ENCODE measurements at places on chromosomes 16 and 17.

DNA sequence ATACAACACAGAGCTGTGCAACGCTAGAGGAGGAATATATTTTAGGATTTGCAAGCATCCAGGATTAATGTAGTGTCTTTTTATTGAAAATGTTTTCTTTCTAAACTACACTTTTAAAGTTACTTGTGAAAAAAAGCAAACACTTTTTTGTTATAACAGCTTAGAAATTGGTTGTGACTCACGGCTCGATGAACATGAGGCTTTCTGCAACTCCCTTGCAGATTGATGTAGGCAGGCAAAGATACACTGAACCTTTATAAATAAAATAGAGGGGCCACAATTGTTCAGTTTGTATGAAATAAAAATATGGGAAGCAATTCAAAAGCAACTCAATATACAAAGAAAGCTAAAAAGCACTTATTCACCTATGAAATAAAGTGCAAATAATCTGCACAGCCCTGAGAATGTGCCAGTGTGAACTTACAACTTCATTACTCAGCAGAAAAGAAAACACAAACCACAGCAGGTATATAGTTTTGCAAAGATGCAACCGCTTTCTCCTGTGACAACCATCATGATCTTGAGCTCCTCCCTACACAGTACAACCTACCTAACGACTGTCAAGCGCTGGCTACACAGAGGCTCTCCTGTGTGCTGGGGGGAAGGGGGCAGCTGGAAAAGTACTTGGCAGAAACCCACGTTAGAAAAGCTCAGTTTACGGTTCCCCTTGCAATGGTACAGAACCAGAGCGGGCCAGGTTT is 948 bp downstream of the LUC7L start:
- DNase-seq, result no peak

GRCh38 chr16:8828541-8829165 is 31.0 kb downstream of the PMM2 start:
- DNase-seq, result no peak

GRCh38 chr16:89729863-89730593 is 8.7 kb downstream of the ZNF276 start:
- DNase-seq, result no peak

GRCh38 chr17:41836550-41837196 is 641 bp upstream of the NT5C3B start:
- no peak for DNase-seq

DNA sequence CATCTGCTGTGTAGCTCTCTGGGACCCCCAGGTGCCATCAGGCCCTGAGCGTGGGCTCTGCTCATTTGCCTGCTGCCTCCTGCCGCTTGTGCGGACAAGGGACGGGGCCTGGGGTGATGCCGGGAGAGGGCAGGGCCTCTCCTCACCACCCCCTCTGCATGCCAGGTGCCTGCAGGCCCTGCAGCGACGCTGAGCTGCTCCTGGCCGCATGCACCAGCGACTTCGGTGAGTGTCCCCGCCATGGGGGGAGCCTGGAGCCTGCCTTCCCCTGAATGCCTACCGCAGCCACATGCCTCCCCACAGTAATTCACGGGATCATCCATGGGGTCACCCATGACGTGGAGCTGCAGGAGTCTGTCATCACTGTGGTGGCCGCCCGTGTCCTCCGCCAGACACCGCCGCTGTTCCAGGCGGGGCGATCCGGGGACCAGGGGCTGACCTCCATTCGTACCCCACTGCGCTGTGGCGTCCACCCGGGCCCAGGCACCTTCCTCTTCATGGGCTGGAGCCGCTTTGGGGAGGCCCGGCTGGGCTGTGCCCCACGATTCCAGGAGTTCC is 1.9 kb downstream of the METRN start:
- DNase-seq, result no peak

DNA sequence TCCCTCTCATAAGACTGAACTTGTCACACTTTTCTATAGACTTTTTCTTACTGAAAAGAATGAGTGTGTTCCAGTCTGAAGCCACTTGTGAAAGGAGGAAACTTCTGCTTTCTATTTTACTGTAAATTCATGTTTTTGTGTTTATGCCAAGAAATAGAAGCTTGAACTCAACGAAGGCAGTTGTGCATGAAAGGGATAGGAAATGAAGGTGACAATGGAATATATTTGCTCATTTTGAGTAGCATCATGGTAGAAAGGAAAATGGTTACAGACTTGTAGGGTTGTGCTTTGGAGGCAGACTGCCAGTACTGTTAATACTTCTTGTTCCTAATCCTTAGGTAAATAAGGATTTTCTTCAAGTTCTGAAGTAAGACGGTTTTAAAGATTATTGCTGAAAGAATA is 8.1 kb downstream of the CLTC start:
- DNase-seq, result no peak

GRCh38 chr17:27536781-27537180 is 80.5 kb downstream of the KSR1 start:
- no peak for DNase-seq
